Pulmonary artery endothelial cell (primary cell): ENCODE measurements at places on chromosomes 6 and 20.

DNA sequence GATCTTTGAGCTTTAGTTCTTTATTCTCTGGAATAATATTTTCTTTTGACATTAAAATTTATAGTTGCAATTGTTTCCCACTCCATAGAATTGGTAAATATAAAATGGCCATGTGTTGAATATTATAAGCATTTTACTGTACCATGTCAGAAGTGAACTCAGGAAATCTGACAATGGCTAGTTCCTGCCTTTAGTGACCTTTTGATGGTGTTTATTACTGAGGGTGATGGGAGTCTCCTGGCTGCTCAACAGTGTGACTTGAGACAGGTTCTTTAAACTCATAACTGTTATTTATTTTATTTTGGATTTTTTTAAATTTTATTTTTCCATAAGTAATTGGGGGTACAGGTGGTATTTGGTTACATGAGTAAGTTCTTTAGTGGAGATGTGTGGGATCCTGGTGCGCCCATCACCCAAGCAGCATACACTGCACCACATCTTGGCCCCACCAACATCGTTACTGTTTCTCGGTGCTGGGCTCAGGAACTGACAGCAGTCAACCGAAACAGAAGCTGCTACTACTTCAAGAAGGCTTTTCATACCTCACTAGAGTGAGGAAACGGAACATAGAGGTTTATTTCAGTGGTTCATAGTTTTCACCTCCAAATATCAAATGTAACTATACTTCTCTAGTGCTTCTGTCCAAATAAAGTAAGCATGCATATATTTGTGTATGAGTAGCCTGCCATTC is 90.4 kb downstream of the PLEKHG1 start:
- DNase-seq = no peak

DNA sequence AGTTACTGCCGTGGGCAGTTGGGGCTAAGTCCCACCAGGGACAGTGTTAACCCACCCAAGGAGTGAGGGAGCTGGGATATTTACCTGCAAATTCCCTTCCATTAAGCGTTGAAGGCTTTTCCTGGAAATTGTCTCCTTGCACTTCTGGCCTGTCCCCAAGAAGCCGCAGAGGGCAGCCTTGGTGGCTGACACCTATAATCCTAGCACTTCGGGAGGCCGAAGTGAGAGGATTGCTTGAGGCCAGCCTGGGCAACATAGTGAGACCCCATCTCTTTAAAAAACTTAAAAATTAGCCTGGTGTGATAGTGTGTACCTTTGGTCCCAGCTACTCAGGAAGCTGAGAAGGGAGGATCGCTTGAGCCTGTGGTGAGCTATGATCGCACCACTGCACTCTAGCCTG is 204.4 kb downstream of the EYA2 start:
- no peak for DNase-seq

DNA sequence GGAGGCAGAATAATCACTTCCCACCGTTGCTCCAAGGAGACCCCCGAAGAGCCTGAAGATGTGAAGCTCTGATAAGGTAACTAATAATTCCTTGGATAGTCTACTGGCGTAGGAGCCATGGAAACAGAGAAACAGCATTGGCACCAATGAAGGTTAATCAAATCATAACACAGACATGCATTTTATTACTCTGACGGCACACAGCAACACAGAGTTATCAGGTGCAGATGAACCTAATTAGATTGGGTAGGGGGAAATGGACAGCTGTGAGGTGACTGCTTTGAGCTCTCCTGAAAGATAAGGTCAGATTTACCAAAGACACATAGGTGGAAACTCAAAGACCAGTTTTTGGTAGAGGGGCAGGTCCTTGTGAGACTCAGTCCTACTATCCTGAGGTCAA is 544.0 kb upstream of the AGPAT4 start:
- DNase-seq = no peak

DNA sequence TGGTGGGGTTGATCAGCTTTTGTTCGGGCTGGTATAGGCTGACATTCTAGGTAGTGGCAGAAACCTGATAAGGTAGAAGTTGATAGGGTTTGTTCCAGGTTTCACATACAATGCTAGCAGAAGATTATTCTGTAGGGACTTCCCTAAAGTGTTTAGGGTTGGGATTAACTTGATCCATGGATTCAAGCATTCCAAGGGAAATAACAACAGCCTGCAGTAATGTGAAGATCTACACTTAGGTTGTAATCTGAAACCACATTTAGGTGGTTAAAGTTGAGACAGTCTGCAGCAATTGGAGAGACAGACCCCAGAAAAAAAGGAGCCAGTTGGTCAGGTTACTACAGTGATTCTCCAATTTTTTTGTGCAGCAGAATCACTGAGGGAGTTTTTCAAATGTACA is 56.1 kb downstream of the GJA1 start:
- DNase-seq = no peak

GRCh38 chr6:99967052-99967451 is 27.0 kb downstream of the MCHR2 start:
- no peak for DNase-seq

DNA sequence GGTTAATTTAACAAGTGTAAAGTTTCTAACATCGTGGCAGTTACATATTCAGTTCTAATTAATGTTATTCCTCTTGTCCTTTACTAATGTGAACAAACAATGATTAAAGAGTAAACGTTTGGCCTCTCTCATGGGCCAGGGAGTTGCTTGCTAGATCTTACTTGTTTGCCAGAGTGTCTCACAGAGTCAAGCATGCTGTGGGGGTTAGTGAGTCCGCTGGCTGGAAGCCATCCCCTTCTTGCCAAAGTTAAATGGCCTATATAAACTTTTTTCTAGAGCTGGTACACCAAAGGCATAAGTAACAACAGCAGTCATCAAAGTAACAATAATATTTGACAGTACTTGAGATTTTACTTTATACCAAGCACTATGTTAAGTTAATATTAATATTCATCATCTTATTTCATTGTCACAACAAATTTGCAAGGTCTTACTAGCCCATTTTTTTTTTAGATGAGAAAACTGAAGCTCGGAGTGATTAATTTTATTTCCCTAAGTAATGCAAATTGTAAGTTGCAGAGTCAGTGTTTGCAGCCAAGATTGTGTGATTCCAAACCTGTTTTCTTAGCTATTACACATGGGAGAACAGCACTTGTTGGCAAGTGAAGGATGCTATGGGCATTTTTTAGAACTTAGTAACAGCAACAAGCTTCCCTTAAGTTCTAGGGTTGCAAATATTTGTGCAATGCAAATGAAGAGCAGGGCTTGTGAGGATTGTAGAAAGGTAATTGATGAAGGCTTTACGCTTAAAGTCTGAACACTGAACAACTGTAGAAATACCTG is 224.5 kb downstream of the RFPL4B start:
- DNase-seq = no peak

- no peak for DNase-seq
These were observed 966 bp downstream of the CFAP206 start for GRCh38 chr6:87408721-87409155.

DNA sequence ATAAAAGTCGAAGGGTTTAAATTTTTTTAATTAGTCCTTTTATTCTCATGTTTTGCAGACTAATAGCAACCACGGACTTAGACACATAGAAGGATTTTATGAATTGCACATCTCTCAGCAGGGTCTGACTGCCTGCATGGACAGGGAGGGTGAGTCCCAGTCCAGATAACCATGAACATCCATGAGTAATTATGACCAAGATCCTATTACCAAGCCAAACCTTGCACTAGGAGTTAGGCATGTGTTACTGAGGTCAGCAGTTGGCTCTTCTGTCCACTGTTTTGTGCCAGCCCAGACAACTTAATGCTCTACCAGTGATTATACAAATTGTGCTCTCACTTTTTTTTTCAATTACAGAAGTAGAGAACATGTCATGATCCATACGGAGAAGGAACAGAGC is 211.2 kb downstream of the MAFB start:
- DNase-seq = no peak

GRCh38 chr20:5482791-5483190 is 166.0 kb upstream of the PROKR2 start:
- DNase-seq = no peak

DNA sequence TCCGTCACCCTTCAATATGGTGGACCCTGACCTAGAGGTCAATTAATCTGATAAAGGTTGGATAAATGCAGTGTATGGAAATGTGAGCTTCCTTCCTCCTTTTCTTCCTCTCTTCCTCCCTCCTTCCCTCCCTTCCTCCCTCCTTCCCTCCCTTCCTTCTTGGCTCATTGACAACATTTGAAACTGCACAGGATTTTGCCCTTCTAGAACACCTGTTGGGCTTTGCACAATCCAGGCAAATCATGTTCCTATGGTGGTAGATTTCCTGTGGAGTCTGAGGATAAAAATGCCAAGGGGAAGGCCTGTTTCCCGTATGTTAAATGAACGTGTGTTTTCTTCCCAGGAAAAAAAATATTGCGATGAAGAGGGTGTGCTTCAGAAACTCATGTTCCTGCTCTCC is 642.8 kb downstream of the EPM2A start:
- no peak for DNase-seq

DNA sequence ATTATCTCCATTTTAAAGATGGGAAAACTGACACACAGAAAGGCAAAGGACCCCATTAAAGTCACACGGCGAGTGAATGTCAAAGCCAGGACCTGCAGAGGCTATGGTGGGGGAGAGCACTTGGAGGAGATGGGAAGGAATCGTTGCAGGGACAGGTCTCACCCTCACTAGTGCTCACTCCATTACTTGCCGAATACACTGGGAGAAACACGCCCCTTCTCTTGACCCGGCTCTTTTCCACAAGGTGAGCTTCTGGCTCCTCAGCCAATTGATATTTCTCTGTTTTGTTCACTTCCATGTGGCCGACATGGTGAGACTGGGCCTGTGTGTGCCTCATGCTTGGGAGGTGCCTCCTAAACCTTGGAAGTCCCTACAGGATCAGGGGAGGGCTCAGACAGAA is 117.8 kb upstream of the KCNG1 start:
- no peak for DNase-seq

GRCh38 chr6:101116337-101116736 is 235.2 kb upstream of the ASCC3 start:
- no peak for DNase-seq

DNA sequence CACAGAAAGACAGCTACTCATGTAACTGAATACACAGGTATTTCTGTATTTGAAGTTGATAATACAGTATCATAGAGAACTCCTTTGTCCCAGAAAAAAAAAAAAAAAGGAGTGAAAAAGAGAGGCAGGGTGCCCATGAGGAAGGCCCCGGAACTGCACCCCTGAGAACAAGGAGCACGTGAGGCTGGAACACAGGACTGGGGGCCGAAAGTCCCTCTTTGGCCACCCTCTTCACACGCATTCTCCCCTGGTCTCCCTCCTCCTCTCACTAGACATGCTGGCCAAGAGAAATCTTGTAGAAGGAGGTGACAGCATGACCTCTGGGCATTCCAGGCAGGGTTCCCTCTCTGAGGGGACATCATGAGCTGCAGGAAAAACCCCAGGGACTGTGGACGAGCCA is 62.7 kb upstream of the TRAF3IP2 start:
- no peak for DNase-seq

- no peak for DNase-seq
These were observed 55.2 kb downstream of the INSM1 start for GRCh38 chr20:20423117-20423516.

DNA sequence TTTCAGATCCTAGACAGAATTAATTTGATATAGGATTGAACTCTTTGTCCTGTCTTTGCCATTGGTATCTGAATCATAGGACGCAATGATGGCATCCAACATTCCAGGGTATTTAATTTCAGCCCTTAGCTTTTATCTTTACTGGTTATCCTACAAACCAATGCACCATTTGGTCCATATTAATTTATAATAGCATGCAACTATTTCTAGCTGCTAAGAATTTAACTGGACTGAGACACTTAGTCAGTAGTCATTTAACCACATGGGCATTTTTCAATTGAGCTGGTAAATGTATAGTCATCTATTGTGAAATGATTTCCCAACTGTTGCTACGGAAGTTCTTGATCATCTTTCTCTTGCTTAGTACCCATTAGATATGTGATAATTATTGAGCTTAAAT is 141.1 kb downstream of the CD164 start:
- DNase-seq = no peak

- DNase-seq = no peak
These were observed 6.9 kb upstream of the SPDEF start for GRCh38 chr6:34562861-34563512.

GRCh38 chr6:73747289-73747688 is 51.3 kb downstream of the CD109 start:
- DNase-seq = no peak

- DNase-seq = no peak
These were observed 420.4 kb upstream of the PLCB4 start for GRCh38 chr20:8648466-8648865.

GRCh38 chr6:140897349-140897748 is 1235.4 kb upstream of the GJE1 start:
- DNase-seq = no peak

DNA sequence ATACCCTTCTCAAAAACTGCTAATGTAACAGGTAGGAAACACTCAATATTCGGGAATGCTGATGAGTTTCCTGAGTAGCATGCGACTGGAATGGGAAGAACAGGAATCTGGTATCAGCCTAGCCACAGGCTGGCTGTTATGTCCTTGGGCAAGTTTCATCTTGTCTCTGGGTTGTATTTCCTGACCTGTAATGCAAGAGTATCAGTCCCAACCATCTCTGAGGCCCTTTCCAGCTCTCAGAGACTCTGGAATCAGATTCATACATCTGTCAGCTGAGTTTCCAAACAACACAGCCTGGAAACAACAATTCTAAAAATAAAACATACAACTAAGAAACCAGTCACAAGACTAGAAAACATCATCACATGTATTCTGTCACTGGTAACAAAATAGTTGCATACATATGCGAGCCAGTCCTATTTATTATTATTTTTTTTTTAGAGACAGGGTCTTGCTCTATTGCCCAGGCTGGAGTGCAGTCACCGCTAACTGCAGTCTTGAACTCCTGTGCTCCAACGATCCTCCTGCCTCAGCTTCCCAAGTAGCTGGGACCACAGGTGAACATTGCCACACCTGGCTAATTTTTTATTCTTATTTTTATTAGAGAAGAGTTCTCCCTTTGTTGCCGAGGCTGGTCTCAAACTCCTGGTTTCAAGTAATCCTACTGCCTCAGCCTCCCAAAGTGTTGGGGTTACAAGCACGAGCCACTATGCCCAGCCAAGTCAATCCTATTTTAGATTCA is 16.7 kb upstream of the TFAP2A start:
- DNase-seq = no peak

DNA sequence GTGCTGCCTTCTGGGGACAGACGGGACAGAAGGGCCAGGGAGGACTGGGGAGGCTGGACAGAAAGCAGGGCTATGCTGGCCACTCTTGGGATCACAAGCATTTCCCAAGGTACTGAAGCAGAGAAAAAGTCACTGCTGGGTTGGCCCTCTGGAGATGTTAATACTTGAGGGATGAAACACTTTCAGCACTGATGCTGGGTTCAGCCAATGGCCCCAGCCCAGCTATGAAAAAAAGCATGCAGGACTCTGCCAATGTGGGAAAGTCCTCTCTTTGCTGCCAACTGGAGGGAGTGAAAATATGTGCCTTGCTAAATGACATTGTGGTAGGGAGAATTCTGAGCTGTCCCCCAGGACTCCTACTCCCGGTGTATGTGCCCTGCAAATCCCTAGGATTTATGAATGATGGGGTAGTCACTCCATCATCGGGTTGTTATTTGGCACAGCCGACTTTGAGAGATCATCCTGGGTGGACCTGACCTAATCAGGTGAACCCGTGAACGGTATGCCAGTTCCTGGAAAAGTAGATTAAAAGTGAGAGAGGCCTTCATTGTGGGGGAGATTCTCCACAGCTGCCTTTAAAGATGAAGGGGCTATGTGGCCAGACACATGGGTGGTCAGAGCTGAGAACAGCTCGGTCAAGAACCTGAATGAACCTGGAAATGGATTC is 119.9 kb upstream of the TRAF3IP2 start:
- no peak for DNase-seq

- no peak for DNase-seq
These were observed 40.3 kb upstream of the PDE7B start for GRCh38 chr6:135811170-135811569.
